Muscle of leg (tissue), 16 donors: ENCODE measurements at places on chromosomes 6 and 20. TPM values are rescaled to one million over a fixed set of nuclear protein-coding genes. Genes with fewer than 3 reads are reported as not detected.
A peak's percentile ranks its signal among the peaks of the same experiment; 100 is the strongest.

DNA sequence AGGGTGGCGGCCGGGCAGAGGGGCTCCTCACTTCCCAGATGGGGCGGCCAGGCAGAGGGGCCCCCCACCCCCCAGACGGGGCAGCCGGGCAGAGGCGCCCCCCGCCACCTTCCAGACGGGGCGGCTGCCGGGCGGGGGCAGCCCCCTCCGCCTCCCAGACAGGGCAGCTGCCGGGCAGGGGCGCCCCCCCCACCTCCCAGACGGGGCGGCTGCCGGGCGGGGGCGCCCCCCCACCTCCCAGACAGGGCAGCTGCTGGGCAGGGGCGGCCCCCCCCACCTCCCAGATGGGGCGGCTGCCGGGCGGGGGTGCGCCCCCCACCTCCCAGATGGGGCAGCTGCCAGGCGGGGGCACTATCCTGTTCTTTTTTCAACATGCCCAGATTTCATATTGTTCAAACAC, 78.2 kb upstream of the DST start:
- DNase-seq: no peak
- H3K4me3 ChIP-seq: no peak overlapping the region
- H3K36me3 ChIP-seq: no peaks in the 10 kb centered on the region
- H3K27me3 ChIP-seq: no peaks in the 10 kb centered on the region

Gene REM1
- polyA plus RNA-seq: 5.3 TPM

Gene LST1
- 7.7 TPM for polyA plus RNA-seq

DNA sequence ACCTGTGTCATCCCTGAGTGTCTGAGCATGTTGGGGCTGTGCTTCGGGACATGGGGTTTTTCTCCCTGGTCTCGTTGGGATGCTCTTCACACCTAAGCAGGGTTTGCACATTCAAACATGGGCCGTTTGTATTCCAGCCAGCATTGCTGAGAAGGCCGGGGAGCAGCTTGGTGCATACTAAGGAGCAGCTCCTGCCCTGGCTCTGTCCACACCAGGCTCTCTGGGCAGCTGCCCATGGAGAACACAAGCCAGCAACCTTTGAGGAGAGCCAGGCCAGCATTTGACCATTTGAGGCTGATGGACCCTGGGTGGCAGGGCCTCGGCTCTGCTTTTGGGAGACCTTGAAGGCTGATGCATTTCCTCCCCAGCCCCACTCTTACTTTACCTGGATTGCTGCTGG, 92.1 kb downstream of the PHACTR3 start:
- H3K36me3 ChIP-seq: no peaks in the 10 kb centered on the region
- H3K4me1 ChIP-seq: no peaks in the 10 kb centered on the region
- peaks cover 3% of the 10 kb centered on the region for H3K27me3 ChIP-seq

Gene TMEM170B
- polyA plus RNA-seq: 5.4 TPM

DNA sequence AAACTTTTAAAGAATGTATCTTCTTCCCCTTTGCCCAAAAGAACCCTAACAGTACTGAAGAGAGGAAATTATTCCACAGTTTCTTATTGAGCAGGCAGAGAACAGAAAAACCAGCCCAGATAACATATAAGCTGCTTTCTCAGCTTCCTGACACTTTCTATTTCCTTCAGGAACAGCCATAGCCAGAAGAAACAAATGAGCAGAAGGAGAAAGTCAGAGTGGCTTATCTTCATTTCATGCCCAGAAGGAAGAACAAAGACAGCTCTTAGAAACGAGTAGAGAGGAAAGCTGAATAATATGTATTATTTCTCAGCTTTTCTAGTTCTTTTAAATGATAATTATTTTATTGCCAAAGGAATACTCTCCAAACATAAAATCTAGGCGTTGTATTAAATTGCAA, 793.7 kb downstream of the GRIK2 start:
- no peaks in the 10 kb centered on the region for H3K36me3 ChIP-seq
- no peak overlapping the region for H3K27ac ChIP-seq
- H3K4me3 ChIP-seq: no peak overlapping the region
- H3K27me3 ChIP-seq: no peaks in the 10 kb centered on the region
- H3K4me1 ChIP-seq: no peaks in the 10 kb centered on the region
- no peak for DNase-seq

DNA sequence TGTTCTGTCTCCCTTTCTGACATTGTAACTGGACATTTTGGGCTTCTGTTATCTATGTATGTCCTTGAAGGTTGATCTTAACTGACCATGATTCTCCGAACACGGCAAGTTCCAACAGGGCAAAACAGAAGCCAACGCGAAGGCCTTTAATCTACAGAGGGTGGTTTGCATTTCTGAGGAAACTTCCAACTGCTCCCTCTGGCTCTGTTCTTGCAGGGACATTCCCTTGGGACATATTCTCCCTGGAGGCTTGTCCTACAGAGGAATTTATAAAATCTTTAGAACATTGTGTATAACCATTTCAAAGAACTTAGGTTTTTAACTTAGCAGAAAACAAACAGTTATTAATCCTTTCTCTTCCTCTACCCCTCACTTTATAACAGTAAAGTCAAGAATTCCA, 189.0 kb upstream of the CDYL start:
- no peaks in the 10 kb centered on the region for H3K27me3 ChIP-seq
- H3K4me3 ChIP-seq: no peak overlapping the region
- H3K36me3 ChIP-seq: no peaks in the 10 kb centered on the region
- H3K27ac ChIP-seq: no peak overlapping the region
- DNase-seq: no peak

Gene PRR18
- polyA plus RNA-seq: 0.44 TPM

Gene FAM162B
- 6.0 TPM for polyA plus RNA-seq

DNA sequence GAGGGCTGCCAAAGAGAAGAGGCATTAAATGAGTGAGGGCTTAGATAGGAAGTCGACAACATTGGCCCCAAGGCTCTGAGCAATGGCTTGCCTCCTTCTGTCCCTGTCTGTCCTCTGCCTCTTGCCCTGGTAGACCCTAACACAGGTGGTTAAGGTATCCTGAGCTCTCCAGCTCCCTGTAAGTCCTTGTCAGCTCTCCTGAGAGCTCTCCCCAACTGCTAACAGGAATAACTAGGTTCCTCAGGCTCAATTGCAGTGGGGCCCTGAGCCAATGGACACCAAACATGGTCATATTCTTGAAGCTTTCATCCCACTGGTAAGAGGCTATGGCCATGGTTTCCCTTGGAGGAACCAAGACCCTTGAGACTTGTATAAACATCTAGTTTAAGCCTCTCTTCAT, 5.0 kb upstream of the CPNE1 start:
- no peak overlapping the region for H3K27ac ChIP-seq
- H3K4me1 ChIP-seq: peaks cover 3% of the 10 kb centered on the region
- no peak overlapping the region for H3K4me3 ChIP-seq
- DNase-seq: no peak
- no peaks in the 10 kb centered on the region for H3K27me3 ChIP-seq
- H3K36me3 ChIP-seq: peaks cover 35% of the 10 kb centered on the region

Gene MOG
- not detected for polyA plus RNA-seq

Gene LRP11
- 23.1 TPM for polyA plus RNA-seq

Gene SLC22A3
- 10.7 TPM for polyA plus RNA-seq

DNA sequence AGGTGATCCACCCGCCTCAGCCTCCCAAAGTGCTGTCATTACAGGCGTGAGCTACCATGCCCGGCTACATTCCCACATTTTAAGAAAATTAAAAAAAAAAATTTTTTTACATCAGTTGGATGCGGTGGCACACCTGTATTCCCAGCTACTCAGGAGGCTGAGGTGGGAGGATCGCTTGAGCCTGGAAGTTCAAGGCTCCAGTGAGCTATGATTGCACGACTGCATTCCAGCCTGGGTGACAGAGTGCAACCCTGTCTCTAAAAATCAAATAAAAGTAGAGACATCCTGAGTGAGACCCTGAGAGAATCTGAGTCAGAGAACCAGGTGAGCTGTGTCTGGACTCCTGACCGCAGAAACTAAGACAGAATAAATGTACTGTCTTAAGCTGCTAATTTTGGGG, 38.8 kb downstream of the PIM1 start:
- H3K4me1 ChIP-seq: peaks cover 2% of the 10 kb centered on the region
- no peaks in the 10 kb centered on the region for H3K36me3 ChIP-seq
- H3K27me3 ChIP-seq: no peaks in the 10 kb centered on the region
- no peak overlapping the region for H3K4me3 ChIP-seq
- no peak for DNase-seq
- H3K27ac ChIP-seq: no peak overlapping the region

GRCh38 chr6:129233458-129234134, 350.7 kb downstream of the LAMA2 start:
- H3K27me3 ChIP-seq: no peaks in the 10 kb centered on the region
- no peaks in the 10 kb centered on the region for H3K36me3 ChIP-seq

Gene STK35
- polyA plus RNA-seq: 8.8 TPM

DNA sequence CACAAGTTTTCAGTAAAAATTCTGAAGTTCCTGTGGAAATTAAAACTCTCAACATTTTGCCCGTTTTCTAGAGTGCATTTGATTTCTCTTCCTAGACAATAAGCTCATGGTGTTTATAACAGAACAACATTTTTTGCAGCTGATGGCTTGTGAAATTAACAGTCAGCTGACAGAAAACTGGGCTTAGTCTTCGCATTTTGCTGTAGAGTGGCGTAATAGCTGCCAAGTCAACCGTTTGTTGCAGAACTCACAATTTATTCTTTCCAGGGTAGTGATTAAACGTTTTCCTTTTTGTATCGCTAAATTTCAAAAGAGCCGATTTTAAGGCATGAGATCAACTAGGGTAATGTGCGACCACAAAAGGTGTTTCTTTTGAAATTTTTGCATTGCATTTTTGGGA, 1.4 kb downstream of the SPO11 start:
- no peak overlapping the region for H3K4me3 ChIP-seq
- DNase-seq: peak; percentile 67
- no peaks in the 10 kb centered on the region for H3K4me1 ChIP-seq

- no peak for DNase-seq
- no peak overlapping the region for H3K4me3 ChIP-seq
- no peaks in the 10 kb centered on the region for H3K36me3 ChIP-seq
- H3K27me3 ChIP-seq: peaks cover 4% of the 10 kb centered on the region
- peaks cover 4% of the 10 kb centered on the region for H3K4me1 ChIP-seq
- H3K27ac ChIP-seq: no peak overlapping the region
These were observed 62.5 kb upstream of the CDH4 start for GRCh38 chr20:61189534-61189933.

DNA sequence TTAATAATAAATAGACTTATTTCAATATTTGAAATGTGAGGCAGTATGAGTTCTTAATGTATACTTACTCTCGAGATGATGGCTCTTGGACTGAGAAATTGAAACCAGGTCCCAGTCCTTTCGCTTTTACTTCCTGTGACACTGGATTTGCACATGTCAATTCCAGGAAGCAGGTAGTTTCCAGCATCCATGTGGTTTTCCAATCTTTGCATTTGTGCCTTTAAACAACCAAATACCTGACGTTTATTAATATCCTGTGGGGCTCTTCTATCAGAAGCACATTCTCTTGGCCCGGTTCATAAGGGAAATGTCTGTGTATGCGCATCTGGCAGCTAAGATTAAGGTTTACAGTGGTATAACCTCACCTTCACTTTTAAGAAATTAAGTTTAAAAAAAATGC, 13.1 kb downstream of the UTRN start:
- DNase-seq: peak; percentile 65
- peak overlapping the region; percentile 79 for H3K27ac ChIP-seq
- H3K4me1 ChIP-seq: peaks cover 2% of the 10 kb centered on the region
- H3K36me3 ChIP-seq: peaks cover 13% of the 10 kb centered on the region
- H3K27me3 ChIP-seq: no peaks in the 10 kb centered on the region

- no peaks in the 10 kb centered on the region for H3K27me3 ChIP-seq
- H3K36me3 ChIP-seq: no peaks in the 10 kb centered on the region
- no peaks in the 10 kb centered on the region for H3K4me1 ChIP-seq
- H3K4me3 ChIP-seq: no peak overlapping the region
- DNase-seq: no peak
These were observed 131.3 kb upstream of the OGFRL1 start for GRCh38 chr6:71157345-71157744.

- H3K36me3 ChIP-seq: peaks cover 19% of the 10 kb centered on the region
- no peak overlapping the region for H3K4me3 ChIP-seq
- H3K4me1 ChIP-seq: peaks cover 16% of the 10 kb centered on the region
- H3K27ac ChIP-seq: no peak overlapping the region
- no peak for DNase-seq
These were observed 50.0 kb downstream of the TAF4 start for GRCh38 chr20:62015540-62016288.

GRCh38 chr6:100099189-100100074, 105.4 kb upstream of the MCHR2 start:
- no peak overlapping the region for H3K27ac ChIP-seq
- no peak overlapping the region for H3K4me3 ChIP-seq
- no peaks in the 10 kb centered on the region for H3K36me3 ChIP-seq
- no peaks in the 10 kb centered on the region for H3K4me1 ChIP-seq

- no peaks in the 10 kb centered on the region for H3K36me3 ChIP-seq
- no peaks in the 10 kb centered on the region for H3K27me3 ChIP-seq
- H3K27ac ChIP-seq: no peak overlapping the region
- H3K4me3 ChIP-seq: no peak overlapping the region
- H3K4me1 ChIP-seq: no peaks in the 10 kb centered on the region
These were observed 16.6 kb downstream of the DNAAF9 start for GRCh38 chr20:3390759-3391425.

DNA sequence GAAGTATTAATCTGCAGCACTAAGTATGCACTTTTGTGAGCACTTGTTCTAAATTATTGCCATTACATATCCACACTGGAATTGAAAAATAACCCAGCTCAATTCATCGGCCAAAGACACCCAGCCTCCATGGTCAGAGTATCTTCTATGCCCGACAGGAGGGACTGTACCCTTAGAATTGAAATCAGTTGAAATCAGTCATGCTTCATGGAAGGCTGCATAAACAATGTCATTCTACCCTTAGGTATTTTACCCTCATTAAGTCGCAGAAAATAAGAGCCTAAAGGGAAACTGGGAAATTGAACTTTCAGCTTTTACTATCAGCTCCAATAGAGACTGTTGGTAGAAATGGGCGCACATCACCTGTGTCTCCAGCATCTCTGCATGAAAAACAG, 2.9 kb upstream of the RAMACL start:
- H3K27ac ChIP-seq: peak overlapping the region; percentile 53
- H3K4me3 ChIP-seq: no peak overlapping the region
- no peaks in the 10 kb centered on the region for H3K36me3 ChIP-seq
- H3K4me1 ChIP-seq: peaks cover 30% of the 10 kb centered on the region
- no peak for DNase-seq

DNA sequence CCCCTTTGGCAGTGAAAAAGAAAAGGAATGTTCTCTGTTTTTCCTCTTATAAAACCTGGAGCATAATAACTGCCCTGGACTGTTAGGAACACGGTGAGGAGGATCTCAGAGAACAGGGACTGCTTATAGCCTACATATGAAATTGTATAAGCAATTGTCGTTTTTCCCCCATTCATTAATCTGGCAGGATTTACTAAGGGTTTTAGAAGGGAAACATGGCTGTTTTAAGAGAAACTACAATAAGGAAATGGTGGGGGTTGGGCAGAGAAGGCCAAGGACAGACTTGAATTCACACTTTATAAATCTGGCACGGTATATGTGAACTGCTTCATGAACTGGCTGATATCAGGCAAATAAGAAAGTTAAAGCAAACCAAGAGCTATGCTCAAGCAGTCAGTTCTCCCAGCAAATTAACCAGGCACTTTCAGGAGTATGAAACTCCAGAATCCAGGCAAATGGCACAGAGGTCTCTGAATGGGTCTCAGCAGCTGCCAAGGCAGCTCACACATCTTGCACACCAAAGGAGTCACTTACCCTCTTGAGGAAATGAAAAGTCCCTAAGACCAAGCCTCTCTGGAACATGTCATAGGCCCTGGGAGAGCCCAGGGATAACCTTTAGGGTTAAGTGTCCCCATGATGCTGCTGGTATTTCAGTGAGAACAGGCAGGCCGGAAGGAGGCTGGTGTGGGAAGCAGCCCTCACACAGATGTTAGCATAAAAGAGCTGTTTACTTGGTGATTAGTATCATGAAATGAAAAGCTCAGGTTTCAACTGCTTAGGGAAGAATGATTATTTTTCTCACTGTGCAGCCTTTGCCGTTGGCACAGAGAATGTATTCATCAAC, 260.5 kb upstream of the MARCKS start:
- H3K27me3 ChIP-seq: no peaks in the 10 kb centered on the region
- DNase-seq: peak; percentile 61
- H3K36me3 ChIP-seq: no peaks in the 10 kb centered on the region
- peak overlapping the region; percentile 83 for H3K27ac ChIP-seq
- no peak overlapping the region for H3K4me3 ChIP-seq
